ENCODE measurements at places on chromosomes 3 and 15.

GRCh38 chr3:28915741-28916500 is 364.9 kb upstream of the RBMS3 start:
- H3K27ac ChIP-seq = no peak overlapping the region
- peaks cover 3% of the 10 kb centered on the region for H3K4me1 ChIP-seq
- no peaks in the 10 kb centered on the region for H3K27me3 ChIP-seq

GRCh38 chr15:74307827-74308811 is 59.3 kb downstream of the CYP11A1 start:
- no peaks in the 10 kb centered on the region for H3K4me1 ChIP-seq
- no peak overlapping the region for H3K4me3 ChIP-seq
- H3K27ac ChIP-seq = no peak overlapping the region
- DNase-seq = peak; percentile 23
- no peaks in the 10 kb centered on the region for H3K36me3 ChIP-seq
- H3K27me3 ChIP-seq = peaks cover 38% of the 10 kb centered on the region

DNA sequence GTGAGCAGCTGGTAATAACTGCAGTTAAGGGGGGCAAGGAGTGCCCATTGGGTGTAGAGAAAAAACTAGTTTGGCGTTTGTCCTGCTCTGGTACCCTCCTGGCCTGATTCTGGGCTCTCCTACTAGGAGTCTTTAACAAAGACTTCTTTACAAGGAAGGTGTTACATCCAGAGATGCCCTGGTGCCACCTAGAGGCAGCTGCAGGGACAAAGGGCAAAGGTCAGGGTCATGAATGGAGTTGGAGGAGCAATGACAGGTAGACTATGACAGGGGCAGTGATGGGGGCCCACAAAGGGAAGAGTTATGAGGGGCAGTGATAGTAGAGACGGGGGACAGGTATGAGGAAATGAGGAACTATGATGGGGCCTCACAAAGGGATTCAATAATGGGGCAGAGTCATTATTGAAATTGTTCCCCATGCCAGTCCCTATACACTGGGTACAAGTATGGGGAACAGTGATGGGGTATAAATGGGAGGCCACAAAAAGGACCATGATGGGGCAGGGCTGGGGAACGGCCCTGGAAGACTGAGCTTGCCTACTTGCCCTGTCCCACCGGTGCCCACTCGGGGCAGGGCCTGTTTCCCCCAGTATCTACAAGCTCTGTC is 7.9 kb downstream of the CCDC71 start:
- DNase-seq = peak; percentile 44
- H3K4me3 ChIP-seq = peak overlapping the region; percentile 1
- no peaks in the 10 kb centered on the region for H3K27me3 ChIP-seq
- H3K36me3 ChIP-seq = no peaks in the 10 kb centered on the region
- H3K4me1 ChIP-seq = peaks cover 7% of the 10 kb centered on the region

- peaks cover 43% of the 10 kb centered on the region for H3K4me1 ChIP-seq
- H3K4me3 ChIP-seq = no peak overlapping the region
- no peak overlapping the region for H3K27ac ChIP-seq
- peaks cover 29% of the 10 kb centered on the region for H3K27me3 ChIP-seq
Observed at GRCh38 chr3:187983484-187984124, 170.4 kb upstream of the LPP start.

DNA sequence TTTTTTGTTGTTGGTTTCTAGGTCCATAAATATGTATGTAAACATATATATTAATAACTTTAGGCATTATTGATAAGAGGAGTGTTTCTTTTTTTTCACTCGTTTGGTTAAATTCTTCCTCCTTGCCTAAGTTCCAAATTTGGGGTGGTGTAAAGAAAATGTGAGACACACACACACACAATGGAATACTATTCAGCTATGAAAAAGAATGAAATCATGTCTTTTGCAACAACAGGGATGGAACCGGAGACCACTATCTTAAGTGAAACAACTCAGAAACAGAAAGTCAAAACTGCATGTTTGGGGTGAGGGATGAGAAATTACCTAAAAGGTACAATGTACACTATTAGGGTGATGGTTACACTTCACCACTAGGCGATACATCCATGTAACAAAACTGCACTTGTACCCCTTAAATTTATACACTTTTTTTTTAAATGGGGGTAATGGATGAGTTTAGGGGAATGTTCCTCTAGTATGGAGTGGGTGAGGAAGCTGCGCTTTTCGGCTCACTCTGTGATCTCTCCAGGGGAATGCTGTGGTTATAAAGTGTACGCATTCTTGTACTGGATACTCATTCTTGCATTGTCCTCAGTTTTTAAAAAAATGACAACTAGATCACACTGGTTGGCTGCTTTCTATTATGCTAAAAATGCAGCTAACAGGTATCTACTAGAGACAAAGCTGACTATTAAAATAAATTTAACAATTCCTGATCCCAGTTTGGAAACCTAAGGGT is 50.8 kb upstream of the PPARG start:
- peaks cover 9% of the 10 kb centered on the region for H3K27me3 ChIP-seq
- no peak for DNase-seq
- H3K36me3 ChIP-seq = no peaks in the 10 kb centered on the region

GRCh38 chr3:184345317-184346144 is 8.1 kb downstream of the FAM131A start:
- peak overlapping the region; percentile 16 for H3K27ac ChIP-seq
- no peak for DNase-seq
- H3K27me3 ChIP-seq = no peaks in the 10 kb centered on the region
- H3K36me3 ChIP-seq = no peaks in the 10 kb centered on the region
- H3K4me1 ChIP-seq = no peaks in the 10 kb centered on the region

All from naive B cell (primary cell).